ENCODE measurements at places on chromosomes 12 and 14.

DNA sequence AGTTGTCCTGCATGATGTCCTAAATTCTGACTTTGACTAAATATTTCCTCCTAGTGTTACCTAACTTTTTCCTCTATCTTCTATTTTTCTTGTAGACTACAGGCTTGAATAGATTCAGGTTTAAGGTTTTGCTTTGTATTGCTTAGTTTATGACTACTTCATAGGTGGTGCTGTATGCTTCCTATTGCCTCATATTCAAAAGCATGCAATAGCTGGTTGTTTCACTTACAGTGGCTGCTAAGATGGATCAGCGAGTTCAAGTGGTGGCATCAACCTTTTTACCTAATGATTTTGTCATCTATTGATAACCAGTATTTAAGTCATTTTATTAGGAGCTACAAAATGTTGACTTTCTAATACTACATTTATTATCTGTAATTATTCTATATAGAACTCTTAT lies 36.3 kb upstream of the BICD1 start:
- DNase-seq = no peak

GRCh38 chr12:15600223-15600935 lies 188.8 kb downstream of the EPS8 start:
- DNase-seq = no peak

GRCh38 chr12:6551063-6551461 lies 4.8 kb downstream of the IFFO1 start:
- DNase-seq = no peak

DNA sequence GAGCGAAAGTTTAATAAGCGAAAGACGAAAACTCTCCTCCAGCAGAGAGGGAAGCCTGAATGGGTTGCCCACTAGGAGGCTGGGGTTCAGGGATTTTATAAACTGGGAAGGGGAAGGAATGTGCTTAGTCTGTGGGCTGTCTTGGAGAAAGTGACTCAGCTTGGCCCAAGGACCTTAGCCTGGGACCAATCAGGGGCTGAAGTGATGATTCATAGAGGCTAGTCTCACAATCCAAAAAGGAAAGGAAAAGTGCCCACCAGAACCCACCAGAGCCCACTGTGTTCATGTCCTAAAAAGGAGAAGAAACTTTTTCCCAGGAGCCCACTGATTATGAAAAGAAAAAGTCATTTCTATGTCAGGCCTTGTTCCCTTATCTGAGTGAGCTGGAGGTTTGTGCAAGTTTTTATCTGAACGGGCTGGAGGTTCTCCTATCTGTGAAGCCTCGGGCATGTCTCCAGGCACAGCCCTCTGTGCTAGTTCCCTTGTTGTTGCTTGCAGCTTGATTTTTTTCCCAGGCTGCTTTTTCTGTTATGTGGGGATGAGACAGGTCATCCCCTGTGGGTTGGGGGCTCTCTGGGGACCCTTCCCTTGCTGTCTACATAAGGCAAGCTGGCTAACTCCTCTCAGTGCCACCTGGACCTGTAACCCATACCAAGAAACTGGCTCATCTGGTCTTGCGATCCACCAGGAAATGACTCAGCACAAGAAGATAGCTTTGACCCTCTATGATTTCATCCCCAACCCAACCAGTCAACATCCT lies 8.3 kb upstream of the GOLGA5 start:
- DNase-seq = no peak

DNA sequence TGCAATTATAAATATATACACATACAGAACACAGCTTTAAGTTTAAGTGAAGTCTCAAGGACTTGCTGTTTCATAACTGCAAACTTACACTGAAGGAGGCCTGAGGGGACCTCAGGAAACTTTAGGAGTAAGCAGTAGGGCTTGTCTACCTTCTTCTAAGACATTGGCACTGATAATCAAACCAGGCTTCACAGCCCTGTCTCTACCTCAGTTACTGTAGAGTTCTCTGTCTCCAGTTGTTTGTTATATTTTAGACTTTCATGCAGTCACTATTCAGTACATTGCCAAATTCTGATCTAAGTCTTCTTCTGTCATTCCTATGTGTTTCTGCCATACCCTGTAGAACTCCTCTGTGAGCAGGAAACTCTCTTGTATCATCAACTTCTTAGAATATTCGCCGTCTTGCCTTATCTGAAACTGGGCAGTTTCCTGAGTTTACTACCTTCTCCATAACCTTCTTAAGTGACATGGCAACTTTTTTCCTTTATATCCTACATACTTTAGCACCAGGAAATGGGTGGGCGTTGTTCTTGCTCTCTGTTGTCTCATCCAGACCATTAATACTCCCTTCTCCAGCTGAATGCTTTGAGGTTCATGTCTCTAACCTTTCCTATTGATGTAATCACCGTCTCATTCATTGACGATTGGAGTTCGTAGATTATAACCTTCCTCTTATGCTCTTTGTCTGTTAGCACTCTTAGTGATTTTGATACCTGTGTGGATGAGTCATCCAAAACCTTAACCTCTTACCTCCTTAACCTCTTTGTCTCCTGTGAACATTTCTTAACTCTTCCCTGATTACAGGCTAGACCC lies 11.4 kb downstream of the APAF1 start:
- no peak for DNase-seq

DNA sequence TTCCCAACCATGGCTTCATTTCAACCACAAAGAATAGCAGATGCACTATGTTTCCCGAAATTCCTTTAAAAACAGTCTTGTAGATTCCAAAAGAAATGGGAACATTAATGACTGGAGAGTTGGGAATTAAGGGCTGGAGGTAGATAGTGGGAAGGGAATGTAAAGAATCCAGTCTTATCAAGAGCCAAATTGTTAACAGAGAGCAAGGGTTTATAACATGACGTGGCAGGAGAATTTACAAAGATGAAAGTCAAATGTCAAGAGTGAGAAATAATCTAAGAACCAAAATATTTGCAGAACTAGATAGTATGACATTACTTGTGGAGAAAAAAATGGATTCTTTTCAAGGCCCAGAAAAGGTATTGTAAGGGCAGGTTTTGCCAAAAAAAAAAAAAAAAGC lies 200.9 kb downstream of the GRIN2B start:
- no peak for DNase-seq

- no peak for DNase-seq
Measured at GRCh38 chr12:108858311-108859074, 1.1 kb upstream of the SSH1 start.

DNA sequence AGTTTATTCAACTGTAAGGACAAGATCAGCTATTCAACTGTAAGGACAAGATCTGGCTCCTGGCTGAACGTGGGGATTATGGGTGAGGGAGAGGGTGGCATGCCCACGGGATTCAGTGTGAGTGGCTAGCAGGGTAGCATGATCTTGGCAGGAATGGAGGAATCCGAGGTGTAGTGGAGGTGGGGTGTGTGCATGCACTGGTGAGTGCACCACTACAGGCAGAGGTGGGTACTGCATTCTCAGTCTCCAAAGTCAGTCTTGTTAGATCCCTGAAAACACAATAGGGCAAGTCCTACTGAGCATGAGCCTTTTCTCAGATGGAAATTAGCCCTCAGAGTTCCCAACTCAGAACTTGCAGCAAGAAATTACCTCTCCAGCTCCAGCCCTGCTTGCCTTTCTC lies 32.2 kb upstream of the DCD start:
- DNase-seq = no peak

GRCh38 chr12:131831635-131832041 lies 3.4 kb downstream of the MMP17 start:
- no peak for DNase-seq

GRCh38 chr12:59927032-59927431 lies 331.2 kb downstream of the SLC16A7 start:
- DNase-seq = no peak

GRCh38 chr12:47970843-47971242 lies 7.4 kb downstream of the TMEM106C start:
- DNase-seq = no peak

DNA sequence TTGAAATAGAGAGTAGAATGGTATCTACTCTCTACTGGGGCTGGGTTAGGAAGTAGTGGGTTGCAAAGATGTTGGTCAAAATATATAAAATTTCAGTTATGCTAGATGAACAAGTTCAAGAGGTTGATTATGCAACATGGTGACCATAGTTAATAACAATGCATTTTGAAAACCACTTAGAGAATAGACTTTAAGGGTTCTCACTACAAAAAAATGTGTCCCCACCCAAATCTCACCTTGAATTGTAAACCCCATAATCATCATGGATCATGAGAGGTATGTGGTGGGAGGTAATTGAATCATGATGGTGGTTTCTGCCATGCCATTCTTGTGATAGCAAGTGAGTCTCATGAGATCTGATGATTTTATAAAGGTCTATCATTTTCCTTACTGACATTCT lies 94.0 kb downstream of the C12orf50 start:
- no peak for DNase-seq

GRCh38 chr12:76398106-76398505 lies 49.9 kb upstream of the BBS10 start:
- no peak for DNase-seq
